HFFc6 (cell line): ENCODE measurements at places on chromosomes 7 and 10.

DNA sequence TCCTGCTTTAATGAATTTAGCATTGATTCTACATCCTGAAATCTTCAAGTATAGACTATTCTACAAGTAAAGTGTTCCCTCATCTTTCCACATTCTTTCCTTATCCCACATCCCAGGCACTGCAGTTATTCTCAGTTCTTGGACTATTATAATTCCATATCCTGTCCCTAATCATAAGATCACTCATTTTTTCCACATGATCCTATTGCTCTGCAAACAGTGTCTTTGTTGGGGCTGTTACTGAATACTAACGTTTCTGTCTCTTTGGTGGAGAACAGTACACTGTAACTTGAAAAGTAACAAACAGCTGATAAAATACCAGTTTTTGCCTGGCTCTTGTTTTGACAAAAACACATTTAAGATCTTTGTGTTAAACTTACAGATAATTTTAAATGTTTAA is 769.9 kb downstream of the MAGI2 start:
- DNase-seq, result no peak

DNA sequence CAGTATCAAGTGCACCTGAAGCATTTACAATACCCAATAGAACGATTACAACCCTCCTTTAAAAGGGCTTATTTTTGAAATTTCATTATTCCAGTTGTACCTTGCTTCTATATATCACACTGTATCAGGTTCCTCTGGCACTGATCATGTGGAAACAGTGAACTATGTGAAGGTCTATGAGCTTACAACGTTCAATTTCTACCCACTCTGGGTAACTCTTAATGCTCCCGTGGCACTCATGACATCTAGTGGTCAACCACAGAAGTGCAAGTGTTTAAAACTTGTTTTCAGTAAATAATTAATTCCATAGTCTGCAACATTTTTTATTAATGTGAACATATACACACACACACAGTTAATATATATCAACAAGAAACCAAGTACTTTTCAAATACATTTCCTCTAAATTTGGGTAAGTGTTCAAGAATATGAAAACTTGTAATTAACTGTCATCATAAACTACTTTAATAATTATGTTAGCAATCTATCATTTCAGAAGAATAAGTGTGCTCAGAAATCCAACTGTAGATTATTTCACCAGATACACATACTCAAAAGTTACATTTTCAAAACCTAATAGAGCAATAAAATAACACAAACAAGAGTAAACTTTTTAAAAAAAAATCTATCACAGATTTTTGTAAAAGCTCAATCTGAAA is 61.0 kb downstream of the MPP7 start:
- peak; percentile 43 for DNase-seq

DNA sequence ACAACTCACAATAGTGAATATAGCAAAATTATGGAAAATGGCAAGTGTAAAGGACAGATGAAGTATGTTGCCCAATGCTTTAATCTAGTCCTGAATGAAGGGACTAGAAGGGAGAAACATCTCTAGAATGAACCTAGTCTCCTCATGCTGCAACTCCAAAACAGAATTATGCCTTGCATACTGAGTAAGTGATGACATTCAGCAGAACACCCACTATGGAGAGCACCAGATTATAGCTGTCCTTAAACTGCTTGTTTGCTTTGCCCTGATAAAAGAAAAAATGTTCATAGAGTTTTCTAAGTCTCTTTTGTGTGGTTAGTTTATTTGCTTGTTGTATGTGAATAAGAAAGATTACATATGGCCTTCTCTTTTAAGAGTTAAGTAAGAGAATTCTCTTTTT is 7.8 kb upstream of the HGF start:
- no peak for DNase-seq

- DNase-seq, result peak; percentile 55
Observed at GRCh38 chr10:3192856-3193635, 20.5 kb upstream of the PITRM1 start.

- no peak for DNase-seq
Observed at GRCh38 chr10:48305905-48306264, 592 bp upstream of the MAPK8 start.
